Motor neuron (in vitro differentiated cells): ENCODE measurements at places on chromosomes 6 and 20. TPM values are rescaled to one million over a fixed set of nuclear protein-coding genes. Genes with fewer than 3 reads are reported as not detected.

- no peak for ATAC-seq
These were observed 135.5 kb downstream of the ISM1 start for GRCh38 chr20:13356591-13356990.

GRCh38 chr6:69696273-69696672 lies 100.5 kb downstream of the LMBRD1 start:
- no peak for ATAC-seq

GRCh38 chr20:56155625-56156024 lies 92.9 kb upstream of the MC3R start:
- ATAC-seq = no peak

DNA sequence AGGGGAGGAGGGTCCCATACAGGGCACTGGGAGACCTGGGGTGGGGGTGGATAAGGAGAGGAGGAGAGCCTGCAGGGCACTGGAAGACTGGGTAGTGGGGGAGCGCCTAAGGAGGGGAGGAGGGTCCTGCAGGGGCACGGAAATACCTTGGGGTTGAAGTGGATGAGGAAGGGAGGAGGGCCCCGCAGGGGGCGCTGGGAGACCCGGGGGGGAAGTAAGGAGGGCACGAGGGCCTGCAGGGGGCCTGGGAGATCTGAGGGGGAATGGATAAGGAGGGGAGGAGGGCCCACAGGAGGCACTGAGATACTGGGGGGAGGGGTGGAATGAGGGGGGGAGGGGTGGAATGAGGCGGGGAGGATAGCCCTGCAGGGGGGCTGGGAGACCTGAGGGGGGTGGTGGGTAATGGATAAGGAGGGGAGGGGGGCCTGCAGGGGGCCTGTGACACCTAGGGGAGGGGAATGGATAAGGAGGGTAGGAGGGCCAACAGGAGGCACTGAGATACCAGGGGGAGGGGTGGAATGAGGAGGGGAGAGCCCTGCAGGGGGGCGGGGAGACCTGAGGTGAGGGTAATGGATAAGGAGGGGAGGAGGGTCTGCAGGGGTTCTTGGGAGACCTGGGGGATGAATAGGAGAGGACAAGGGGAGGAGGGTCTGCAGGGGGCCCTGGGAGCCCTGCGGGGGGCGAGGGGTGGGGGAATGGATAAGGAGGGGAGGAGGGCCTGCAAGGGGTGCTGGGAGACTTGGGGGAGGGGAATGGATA lies 567 bp upstream of the CTCFL start:
- no peak for ATAC-seq

GRCh38 chr6:151240791-151241642 lies 1.2 kb downstream of the AKAP12 start:
- ATAC-seq = peak; percentile 23

DNA sequence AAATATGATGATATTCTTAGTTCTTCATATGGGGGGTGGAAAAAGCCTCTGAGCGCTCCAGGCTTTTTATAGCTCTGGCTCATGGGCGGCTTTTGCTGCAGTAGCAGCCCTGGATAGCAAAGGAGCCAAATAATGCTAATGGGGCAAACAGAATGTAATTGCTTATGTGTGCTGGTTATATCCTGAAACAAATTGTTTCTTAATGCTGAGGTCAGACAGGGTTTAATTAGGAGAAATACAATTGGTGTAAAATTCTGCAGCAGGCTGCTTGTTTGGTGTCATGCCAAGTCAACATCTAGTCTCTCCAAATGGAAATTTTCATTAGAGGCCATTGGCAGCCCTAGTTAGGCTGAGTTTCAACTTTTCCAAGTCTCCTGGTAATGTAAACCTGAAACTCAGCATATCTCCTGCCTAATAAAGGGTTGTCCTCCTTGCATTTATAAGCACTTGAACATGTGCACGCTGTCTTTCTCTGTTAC lies 530.1 kb upstream of the NOX3 start:
- ATAC-seq = peak; percentile 82

DNA sequence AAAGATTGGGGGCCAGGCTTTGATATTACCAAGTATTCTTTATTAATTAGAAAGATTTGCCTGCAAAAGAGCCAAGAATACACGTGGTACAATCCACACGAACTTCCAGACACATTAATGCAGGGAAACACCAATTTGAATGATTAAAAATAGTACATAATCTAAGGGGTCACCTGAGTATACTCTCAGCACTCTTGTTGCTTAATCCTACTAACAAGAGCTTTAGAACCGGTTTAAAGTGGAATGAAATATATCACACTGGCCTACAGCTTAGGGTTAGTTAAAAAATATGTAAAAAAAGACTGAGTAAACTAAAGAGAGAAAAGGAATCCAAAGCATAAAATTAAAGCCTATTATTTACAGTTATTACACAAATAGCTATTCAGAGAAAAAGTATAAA lies 49.0 kb downstream of the COL9A1 start:
- no peak for ATAC-seq

- ATAC-seq = no peak
These were observed 47.1 kb upstream of the SMLR1 start for GRCh38 chr6:130780122-130780521.

BNIP5 gene
- total RNA-seq = 0.14 and 0.38 TPM in 2 replicates

HLA-DRB1 gene
- total RNA-seq = not detected in 2 replicates

BYSL gene
- total RNA-seq = 33.3 and 46.4 TPM in 2 replicates
